Fibroblast of villous mesenchyme (primary cell): ENCODE measurements at places on chromosomes 3 and 15.
A peak's percentile ranks its signal among the peaks of the same experiment; 100 is the strongest.

GRCh38 chr3:65196663-65197062 is 508.9 kb upstream of the ADAMTS9 start:
- no peak for DNase-seq

DNA sequence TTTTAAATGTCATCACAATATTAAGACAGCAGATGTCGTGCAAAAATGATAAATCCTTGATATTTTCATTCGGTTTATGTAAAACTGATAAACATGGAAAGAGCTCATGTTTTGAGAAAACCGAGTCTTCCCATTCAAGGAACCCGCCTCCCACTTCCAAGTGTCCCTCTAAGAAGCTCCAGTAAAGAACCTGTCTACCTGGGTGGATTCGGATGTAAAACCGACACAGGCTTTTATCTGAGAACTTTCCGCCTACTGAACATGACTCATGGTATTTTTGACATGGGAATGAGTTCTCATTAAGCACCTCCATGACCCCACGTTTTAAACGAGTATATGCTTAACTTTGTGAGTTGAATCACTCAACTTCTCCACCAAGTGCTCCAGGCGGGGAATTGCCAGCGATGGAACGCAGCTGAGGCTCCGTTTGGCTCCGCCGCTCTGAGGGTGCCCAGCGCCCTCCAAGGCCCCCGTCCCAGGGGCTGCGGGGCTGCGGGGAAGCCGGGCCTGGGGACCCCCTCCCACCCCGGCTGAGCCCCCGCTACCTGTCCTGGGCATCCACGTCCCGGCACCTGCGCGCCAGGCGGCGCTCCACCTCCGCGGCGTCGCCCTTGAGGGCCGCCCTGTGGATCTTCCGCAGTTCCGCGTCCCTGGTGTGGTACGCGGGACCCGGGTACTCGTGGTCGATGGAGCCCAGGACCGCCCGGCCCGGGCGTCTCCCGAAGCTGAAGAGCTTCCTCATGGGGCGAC is 119.9 kb downstream of the LMLN start:
- peak; percentile 6 for DNase-seq

GRCh38 chr15:68994149-68994548 is 20.3 kb upstream of the NOX5 start:
- DNase-seq: no peak

- no peak for DNase-seq
Observed at GRCh38 chr15:41669701-41670100, 9.5 kb downstream of the MGA start.

DNA sequence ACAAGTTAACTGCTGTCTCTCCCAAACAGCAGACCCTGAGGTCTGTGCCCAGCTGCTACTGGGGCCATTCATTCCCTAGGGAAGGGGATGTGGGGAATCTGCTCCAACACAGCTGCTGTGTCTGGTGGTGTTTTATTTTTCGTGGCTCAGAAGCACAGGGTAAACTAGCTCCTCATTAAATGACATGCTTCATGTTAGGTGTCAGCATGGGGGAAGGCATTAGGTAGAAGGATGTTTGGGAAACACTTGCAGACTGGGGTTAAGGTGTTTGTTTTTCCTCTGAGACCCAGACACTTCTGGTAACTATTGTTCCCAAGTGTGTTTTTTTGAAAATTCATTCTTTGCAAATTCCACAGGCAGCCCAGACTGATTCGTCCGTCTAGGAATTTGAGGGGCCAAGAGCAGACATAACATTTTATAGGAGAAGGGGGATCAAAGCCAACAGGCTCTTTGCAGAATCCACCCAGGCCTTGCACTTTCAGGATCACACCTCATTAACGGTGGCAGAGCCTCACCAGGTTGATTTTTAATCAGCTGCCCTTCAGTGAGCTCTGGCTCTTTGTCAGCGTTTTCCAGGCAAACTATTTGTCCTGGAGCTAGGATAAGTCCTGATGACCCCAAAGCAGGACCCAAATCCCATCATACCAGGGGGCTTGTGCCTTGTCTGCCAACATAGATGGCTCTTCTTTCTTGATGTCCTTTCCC is 65.4 kb upstream of the ITGA11 start:
- no peak for DNase-seq

DNA sequence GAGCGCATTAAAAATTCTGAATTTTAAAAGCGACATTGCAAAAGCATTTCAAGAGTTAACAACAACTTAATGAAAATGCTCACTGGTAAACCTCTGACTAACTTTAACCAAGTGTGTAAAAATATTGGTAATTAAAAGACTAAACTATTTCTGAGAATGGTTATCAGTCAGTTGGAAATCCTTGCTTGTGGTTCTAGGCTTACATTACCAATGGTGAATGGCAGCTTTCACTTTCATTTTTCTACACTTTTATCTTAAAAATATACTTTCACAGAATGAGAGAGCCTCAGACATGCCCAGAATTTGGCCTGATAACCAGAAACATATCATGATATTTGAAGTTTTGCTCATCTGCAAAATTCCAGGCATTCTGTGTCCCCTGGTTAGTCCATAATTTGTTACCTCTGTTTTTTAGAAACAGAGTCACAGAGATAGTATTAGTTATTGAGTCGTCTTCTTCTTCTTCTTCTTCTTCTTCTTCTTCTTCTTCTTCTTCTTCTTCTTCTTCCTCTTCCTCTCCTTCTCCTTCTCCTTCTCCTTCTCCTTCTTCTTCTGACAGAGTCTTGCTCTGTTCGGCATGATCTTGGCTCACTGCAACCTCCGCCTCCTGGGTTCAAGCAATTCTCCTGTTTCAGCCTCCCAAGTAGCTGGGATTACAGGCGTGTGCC is 5.5 kb upstream of the RNF111 start:
- DNase-seq: no peak

- no peak for DNase-seq
Observed at GRCh38 chr3:193548406-193548805, 6.3 kb downstream of the ATP13A4 start.

DNA sequence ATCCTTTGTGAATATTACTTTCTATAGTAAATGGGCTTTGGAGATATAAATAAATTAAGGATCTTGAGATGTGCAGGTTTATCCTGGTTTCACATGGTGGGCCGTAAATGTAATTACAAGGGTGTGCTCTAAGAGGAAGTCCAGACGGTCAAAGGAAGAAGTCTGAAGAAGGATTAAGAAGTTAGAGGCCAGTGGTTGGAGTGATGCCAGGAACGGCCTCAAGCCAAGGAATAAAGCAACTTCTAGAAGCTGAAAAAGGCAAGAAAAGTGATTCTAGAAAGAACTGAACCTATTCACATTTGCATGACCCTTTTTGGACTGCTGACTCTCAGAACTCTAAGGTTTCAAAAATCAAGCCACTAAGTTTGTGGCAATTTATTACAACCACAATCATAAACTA is 981.3 kb upstream of the ALCAM start:
- DNase-seq: no peak

DNA sequence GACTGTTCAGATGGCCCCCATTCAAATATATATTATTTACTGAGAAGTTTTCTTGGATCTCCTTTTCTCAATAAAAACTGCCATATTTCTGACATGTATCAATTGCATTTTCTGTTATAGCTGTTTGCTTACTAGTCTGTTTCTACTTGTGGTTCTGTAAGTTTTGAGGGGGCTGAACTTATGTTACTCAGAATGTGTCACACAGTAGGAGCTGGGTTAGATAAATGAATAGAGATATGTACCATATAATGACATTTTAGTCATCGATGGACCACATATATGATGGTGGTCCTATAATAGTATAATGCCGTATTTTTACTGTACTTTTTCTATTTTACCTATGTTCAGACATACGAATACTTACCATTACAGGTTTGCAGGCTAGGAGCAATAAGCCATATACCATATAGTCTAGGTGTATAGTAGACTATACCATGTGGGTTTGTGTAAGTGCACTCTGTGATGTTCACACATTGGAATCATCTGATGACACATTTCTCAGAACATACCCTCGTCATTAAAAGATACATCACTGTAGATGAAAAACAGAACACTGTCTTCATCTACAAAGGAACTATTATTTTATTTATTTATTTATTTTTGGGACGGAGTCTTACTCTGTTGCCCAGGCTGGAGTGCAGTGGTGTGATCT is 22.3 kb downstream of the PPP4R2 start:
- no peak for DNase-seq

GRCh38 chr3:23959135-23959900 is 14.2 kb downstream of the NR1D2 start:
- peak; percentile 87 for DNase-seq

- DNase-seq: no peak
Observed at GRCh38 chr3:150635076-150635475, 32.0 kb downstream of the SELENOT start.

GRCh38 chr15:64842986-64843561 is 1.4 kb downstream of the PLEKHO2 start:
- peak; percentile 79 for DNase-seq

DNA sequence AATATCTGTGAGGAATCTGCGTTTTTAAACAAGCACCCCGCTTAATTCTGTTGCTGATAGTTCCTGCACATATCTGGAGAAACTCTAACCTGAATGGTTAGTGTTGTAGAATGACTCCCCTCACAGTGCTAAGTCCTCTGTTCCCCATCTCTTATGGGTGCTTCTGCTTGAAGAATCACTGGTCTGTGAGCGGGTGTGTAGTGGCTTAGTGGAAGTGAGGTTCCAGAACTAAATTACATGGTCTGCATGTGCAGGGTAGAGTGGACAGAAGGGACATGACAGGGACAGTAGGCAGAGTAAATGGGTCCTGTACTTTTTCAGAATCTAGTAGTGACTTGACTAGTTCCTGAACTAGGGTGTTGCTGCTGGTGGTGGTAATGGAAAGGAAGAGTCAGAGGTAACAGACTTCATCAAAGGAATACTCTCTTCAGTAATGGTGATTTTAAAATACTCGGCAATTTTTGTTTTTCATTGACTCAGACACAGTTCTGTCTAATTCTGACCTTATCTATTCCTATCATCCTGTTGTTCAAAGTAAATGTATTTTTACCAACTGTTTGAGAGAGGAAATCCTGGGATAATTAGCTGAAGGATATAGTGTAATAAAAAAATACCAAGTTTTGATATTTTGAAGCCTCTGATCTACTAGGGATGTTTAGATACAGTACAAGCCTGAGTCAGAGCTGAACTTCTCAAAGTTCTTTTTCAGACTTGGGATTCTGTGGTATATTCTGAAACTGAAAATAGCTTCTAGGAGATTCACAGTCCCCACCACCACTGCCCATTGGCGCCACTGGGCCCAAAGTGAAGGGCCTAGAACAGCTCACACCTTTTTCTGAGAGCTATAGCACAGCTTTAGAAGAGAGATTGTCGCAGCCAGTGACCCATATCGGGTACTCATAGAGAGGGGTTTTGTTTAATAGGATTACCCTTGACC is 55.5 kb downstream of the FNDC3B start:
- no peak for DNase-seq

- no peak for DNase-seq
Observed at GRCh38 chr3:188006726-188007393, 147.1 kb upstream of the LPP start.

- DNase-seq: no peak
Observed at GRCh38 chr3:151265866-151266265, 12.5 kb downstream of the P2RY14 start.

- no peak for DNase-seq
Observed at GRCh38 chr15:79606831-79607355, 174.8 kb downstream of the MINAR1 start.

- DNase-seq: no peak
Observed at GRCh38 chr3:177498037-177498857, 301.0 kb upstream of the TBL1XR1 start.

DNA sequence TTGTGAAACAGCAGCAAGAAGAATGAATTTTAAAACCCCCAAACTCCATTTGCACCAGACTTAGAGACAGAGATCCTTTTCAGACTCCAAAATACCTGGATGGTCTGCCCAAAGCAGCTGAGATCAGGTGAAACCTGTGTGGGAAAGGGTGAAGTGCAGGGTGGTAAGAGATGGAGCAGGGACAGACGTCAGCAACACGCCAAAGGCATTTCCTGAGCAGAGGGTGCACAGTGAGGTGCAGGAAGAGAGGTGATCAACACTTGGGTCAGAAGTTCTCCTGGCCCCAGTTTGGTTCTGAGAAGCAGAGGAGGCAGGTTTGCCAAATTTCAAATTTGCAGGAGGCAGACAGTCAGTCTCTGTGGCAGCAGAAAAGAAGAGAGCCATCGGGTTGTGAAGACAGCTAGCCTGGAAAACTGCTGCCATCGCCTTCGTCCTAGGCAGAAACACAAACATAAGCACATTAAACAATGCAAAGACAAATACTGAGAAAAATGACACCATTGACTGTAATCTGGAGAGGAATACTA is 9.8 kb downstream of the CCR4 start:
- DNase-seq: no peak

GRCh38 chr3:4581498-4581897 is 88.3 kb downstream of the ITPR1 start:
- DNase-seq: no peak

DNA sequence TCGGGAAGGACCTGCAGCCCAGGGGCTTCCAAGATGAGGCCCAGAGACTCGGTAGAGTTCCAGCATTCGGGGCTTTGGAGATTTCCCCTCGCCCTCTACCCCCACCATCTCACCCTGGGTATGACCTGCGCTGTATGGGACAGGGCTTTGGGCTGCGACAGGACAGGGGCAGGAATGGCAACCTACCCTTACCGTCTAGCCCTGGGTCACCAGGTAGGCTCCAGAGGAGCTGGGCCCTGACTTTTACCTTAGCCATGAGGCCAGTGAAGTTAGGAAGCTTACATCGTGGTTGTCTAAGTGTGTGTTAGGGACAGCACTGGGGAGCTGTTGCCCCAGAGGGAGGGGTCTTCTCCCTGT is 683 bp downstream of the PPM1M start:
- DNase-seq: no peak

DNA sequence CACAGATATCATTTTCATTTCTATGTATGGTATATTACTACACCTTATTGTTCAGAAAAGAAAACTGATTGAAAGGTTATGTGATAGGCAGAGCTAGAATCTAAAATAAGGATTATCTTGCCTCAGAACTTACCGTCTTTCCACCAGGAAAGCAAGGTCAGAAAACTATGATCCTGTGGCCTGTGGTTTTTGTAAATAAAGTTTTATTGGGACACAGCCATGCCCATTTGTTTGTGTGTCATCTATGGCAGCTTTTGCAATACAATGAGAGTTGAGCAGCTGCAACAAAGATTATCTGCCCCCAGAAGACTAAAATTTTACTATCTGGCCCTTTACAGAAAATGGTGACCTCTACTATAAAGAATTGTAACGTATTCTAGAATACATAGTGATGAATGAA is 314.7 kb upstream of the SLCO3A1 start:
- no peak for DNase-seq
